ENCODE measurements at places on chromosomes 2 and 18.

DNA sequence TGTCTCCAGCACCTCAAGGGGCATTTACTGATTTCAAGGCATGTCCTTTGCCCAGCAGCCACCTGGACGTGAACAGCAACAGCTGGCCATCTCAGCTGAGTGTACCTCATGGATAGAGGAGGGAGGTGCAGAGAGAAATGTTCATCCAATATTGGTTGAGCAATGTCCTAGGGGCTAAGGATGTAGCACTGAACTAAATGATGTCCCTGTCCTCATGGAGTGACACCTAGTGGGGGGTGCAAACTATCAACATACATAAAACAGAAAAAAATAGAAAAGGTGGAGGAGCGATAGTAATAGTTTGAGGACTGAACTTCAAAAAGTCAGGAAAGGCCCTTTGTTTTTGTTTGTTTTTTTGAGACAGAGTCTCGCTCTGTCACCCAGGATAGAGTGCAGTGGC lies 4.8 kb upstream of the UGGT1 start:
- DNase-seq: no peak

GRCh38 chr2:53715568-53715967 lies 52.0 kb upstream of the CHAC2 start:
- no peak for DNase-seq

- DNase-seq: no peak
Observed at GRCh38 chr2:3243804-3244203, 133.8 kb downstream of the EIPR1 start.

GRCh38 chr2:176188774-176189680 lies 559 bp downstream of the HOXD1 start:
- DNase-seq: no peak

DNA sequence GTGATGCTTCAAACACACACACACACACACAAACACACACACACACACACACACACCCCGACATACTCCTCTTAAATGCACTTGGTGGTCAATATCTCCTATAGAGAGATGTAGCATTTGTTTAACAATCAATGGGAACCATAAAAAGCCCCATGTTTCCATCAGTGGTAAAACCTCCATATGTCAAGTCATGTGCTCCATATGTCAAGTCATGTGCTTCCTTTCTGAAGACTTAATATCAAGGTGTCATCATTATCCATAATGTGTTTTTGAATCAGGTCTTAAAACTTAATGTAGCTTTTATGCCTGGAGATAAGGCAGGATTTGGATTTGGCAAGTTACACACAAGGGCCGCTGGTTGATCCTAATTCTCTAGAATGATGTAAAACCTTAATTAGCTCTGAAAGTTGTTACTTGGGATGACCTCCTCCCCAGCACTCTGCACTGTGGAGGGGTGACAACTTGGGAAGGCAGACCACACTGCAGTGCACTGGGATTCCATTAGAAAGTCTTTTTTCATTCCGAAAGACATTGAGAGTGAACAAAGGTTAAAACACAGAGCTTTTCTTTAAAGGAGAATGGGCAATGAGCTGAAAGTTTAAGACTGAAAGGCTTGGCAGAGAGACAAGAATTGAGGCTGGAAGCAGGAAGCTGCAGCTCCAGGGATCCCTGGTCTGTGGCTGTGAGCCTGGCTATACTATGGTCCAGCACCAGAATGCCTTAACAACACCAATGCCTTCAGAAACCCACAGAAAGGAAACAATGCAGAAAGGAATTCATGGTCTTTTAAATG lies 26.4 kb downstream of the ALK start:
- DNase-seq: no peak

DNA sequence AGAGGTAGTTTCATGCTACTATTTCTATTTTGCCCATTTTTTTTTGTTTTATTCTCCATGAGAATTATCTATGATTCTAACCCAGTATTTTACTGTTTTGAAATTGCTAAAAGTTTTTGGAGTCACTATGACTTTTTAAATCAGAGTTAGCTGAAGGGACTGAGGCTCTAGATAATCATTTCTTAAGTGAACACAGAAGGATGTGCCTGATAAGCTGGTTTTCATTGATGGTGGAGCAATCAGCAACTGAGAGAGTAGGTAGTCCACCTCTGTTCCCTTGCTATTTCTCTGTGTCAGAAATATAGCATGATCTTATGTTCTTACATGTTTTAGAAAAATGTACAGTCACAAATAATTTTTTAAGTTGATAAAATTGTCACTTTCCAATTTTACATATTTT lies 59.4 kb downstream of the CCDC138 start:
- DNase-seq: no peak

DNA sequence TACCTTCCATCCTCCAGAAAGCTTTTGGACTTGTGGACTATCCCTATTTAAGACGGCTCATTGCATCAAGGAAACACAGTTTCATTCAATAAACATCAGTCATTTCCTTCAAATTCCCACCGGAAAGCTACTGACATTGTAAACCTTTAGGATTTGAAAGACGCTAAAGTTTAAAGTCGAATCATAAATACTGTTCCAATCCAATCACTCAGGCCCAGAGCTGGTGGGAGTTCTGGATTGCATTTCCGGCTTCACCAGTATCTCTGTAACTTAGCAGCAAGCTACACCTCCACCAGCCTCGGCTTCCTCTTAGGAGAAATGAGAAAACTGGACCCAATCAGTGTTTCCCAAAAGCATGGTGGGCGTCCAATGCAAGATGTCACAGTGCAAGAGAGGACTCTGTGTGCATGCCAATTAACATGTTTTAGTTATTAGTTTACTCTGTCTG lies 1.6 kb downstream of the WDFY1 start:
- DNase-seq: no peak

- no peak for DNase-seq
Observed at GRCh38 chr18:36850527-36851201, 21.7 kb downstream of the KIAA1328 start.

DNA sequence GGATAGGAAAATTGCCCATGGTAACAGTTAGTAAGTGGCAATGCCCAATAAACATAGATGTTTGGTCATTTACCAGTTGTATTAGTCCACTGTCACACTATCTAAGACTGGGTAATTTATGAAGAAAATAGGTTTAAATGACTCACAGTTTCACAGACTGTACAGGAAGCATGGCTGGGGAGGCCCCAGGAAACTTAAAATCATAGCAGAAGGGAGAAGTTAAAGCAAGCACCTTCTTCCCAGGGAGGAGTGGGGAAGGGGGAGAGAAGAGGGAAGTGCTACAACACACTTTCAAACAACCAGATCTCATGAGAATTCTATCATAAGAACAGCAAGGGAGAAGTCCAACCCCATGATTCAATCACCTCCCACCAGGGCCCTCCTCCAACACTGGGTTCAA lies 23.4 kb downstream of the NR4A2 start:
- no peak for DNase-seq

GRCh38 chr2:226884166-226884565 lies 48.3 kb downstream of the RHBDD1 start:
- DNase-seq: no peak

GRCh38 chr2:23510471-23510870 lies 125.5 kb downstream of the KLHL29 start:
- peak; percentile 75 for DNase-seq

DNA sequence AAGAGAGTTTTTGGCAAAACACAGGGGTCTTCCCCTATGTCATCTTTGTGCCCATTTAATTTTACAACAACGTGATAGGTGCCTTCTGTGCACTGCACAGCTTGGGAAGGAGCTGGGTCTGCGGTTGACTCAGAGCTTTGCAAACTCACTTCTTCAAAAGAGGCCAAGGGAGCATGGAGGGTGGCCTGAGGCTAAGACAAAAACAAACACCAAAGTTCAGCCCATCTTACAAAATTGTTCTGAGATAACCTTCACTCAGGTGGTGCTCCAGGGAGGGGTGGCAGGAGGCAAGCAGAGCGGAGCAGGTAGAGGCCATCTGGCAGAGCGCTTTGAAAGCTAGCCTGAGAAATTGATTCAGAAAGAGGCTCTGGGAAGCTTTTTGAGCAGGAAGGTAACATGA lies 9.8 kb downstream of the SOWAHC start:
- no peak for DNase-seq

GRCh38 chr18:5941890-5942289 lies 46.6 kb upstream of the TMEM200C start:
- DNase-seq: no peak

GRCh38 chr18:62637807-62638687 lies 77.3 kb upstream of the PHLPP1 start:
- peak; percentile 41 for DNase-seq

GRCh38 chr2:33380001-33380609 lies 96.3 kb upstream of the RASGRP3 start:
- no peak for DNase-seq

GRCh38 chr2:16615687-16616615 lies 49.7 kb downstream of the CYRIA start:
- peak; percentile 58 for DNase-seq

DNA sequence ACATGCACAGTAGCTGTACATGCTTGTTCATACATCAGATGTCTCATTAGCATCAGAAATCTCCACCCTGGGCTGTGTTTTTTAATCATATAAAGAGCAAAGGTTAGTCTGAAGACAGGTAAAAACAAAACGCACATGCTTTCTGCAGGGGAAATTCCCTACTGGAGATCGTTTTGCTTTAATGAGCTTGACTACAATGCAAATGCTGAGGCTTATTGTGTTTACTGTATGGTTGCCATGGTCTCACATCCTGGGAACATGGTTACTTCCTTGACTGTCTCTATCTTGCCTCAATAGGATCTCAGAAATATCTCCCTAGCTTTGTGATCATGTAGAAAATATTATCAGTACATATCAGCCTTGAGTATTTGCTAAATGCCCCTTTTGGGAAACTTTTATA lies 336.5 kb upstream of the TFPI start:
- no peak for DNase-seq

GRCh38 chr2:48398285-48399002 lies 131.5 kb upstream of the STON1 start:
- no peak for DNase-seq

DNA sequence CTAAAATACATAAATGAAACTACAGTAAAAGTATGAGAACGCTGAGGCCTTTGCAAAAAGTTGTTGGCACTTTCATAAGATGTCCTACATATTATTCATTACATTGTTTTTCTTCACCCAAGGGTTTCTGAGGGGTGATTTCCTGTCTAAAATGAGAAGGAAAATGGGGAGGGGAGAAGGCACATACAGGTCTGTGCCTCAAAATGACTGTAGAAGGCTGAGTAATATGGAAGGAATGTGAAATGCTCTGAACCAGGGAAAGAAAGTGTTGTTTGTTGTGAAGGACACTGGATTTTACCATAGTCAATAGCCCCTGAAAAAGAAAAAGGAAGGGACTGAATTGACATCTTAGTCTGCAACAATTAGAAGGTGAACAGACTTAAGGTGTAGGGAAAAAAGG lies 99.5 kb upstream of the RNF152 start:
- no peak for DNase-seq

DNA sequence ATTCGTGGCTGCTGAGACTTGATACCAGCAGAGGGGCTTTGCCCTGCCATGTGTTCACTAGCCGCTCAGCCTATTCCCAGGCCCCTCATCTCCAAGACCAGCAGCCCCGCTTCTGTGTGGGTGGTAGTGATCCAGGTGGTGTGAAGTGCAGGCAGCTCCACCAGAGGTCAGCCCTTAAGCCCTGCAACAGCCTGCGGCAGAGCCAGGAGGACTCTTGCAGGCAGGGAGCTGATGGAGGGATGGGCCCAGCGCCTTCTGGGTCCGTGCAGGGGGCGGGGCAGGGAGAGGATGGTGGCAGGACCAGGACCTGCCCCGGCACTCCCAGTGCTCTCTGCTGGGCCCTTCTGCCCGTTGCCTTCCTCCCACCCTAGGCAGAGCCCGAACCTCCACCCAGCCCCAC lies 162.0 kb downstream of the SH3BP4 start:
- DNase-seq: no peak

DNA sequence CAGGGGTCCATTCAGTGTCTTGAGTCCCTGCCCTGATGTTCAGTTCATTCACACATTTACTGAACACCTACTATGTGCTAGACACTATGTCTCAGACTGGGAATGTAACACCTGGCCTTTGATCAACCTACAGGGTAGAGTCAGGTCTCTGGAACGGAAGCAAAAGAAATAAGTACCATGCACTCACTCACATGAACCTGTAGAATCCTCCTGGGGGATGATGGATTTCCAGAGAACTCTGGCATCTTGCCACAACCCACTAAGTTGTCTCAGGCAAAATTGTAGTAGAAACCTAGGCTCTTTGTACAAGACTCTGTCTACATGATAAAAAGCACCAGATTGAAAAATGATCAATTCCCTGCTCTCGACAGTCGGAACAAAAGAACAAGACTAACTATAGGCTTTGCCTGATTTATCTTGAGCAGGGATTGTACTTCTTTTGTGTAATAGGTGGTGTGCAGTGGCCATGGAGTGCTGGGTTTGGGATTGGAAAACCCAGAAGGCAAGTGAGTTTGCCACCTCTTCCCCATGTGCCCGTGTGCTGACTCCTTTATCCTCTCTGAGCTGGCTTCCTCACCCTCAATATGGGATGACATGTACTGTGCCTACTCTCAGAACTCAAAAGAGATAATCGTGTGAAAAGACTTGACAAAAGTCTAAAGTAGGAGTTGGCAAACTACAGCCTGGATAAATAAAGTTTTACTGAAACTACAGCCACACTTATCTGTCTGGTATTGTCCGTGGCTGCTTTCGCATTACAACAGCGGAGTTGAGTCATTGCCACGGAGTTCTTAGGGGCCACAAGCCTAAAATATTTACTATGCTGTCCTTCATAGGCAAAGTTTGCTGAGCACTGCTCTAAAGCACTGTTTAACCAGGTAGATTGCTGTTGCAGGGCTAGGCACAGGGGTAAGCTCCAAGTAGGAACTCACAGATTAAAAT lies 4.4 kb downstream of the CAPN14 start:
- DNase-seq: no peak

Measured in left ventricle myocardium superior (tissue), 1 donor.